Glutamatergic neuron (in vitro differentiated cells): ENCODE measurements at places on chromosomes 12 and 14.

DNA sequence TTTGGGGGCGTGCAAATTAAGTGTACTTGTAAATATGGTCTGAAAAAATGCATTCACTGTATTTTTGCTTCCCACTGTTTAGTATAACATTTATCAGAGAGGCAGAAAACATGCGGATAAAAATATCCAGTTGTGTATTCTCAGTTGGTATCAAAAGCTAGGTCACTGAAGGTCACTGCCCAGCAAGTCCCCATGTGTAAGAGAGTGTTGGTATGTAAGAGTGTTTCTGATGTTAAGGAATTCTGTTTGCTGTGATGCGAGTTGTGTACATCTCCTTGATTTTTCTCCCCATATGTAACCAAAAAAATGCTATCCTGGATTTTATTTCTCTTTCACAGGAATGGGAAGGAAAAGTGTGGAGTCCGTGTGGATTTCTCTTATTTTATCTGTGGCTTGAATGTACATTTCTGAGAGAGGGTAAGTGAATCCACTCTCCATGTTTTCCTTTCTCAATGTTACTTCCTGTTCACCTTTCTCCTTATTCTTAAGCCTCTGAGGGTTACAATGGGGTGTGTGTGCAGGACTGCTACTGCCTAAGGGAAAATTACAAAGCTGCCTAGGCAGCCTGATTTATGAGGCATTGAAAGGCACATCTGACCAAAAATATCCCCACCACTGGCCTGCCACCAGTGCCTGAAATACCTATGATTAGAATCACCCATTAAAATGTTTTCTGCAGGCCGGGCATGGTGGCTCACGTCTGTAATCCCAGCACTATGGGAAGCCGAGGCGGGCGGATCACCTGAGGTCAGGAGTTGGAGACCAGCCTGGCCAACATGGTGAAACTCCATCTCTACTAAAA, 97.9 kb upstream of the USP44 start:
- no peak for DNase-seq

DNA sequence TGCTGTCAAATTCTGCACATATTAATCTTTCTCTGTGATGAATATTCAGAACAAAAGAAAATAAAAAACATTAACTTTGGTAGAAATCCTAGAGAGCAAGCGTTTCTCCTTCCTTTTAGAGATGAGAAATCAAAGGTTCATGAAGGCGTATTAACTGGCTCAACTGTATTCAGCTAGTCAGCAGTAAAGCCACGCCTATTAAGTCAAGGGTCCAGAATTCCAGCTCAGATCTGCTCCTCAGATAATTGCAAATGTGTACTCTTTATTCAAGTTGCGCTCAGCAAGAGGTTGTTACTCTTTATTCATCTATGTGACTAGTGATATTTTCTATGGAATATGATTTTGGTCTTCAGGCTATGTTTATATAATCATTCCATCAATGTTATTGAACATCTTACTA, 13.1 kb upstream of the POC1B start:
- DNase-seq, result no peak

DNA sequence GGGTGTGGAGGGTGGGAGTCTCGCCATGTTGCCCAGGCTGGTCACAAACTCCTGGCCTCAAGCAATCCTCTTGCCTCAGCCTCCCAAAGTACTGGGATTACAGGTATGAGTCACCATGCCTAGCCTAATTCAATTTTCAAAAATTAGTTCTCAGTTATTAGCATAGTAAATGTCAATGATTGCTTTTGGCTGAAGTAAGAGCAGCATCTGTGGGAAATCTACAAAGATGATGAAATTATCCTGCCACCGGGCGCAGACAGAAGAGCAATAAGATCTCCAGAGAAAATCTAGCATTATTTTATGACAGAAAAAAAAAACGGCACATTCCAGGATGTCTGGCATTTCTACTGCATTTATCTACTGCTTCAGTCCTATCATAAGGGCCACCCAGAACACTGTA, 97.9 kb upstream of the DAAM1 start:
- DNase-seq, result no peak

DNA sequence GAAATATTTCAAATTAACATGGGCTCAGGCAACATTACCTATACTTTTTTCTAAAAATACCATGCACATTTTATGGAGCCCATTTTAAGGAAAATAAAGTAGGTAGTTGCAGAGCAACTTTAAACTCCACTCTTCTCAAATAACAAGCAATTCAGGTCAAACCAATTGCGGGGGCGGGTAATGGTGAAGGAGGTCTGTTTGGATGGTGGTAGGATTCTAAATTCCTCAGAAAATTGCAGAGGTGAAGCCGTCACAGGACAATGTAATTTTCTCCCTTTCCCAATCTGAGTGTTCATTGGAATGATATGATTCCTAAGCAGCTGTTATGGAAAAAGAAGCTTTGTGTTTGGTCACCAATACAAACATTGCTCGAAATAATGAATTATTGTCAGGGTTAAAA, 11.6 kb downstream of the PKP2 start:
- no peak for DNase-seq

DNA sequence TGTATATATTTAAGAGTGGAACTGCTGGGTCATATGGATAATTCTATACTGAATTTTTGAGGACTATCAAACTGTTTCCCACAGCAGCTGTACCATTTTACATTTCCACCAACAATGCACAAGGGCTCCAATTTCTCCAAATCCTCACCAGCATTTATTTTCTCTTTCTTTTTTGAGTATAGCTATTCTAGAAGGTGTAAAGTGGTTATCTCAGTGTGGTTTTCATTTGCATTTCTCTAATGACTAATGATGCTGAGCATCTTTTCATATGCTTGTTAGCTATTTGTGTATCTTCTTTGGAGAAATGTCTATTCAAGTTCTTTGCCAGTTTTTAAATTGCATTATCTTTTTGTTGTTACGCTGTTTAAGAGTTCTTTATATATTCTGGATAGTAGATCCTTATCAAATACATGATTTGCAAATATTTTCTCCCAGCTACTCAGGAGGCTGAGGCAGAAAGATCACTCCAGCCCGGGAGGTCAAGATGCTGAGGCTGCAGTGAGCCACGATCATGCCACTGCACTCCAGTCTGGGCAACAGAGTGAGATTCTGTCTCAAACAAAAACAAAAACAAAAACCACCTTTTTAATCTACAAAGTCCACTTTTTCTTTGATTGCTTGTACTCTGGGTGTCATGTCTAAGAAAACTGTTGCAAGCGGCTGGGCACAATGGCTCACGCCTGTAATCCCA, 32.8 kb downstream of the GTF2A1 start:
- DNase-seq, result no peak

- peak; percentile 35 for DNase-seq
Measured at GRCh38 chr12:2834581-2835491, at the start of gene NRIP2. TSS of gene NRIP2 (minus strand) at chr12:2835035. CDS start at chr12:2834983, 52 bp downstream.

- DNase-seq, result no peak
Measured at GRCh38 chr14:50312734-50313054, 570 bp downstream of the DMAC2L start.

DNA sequence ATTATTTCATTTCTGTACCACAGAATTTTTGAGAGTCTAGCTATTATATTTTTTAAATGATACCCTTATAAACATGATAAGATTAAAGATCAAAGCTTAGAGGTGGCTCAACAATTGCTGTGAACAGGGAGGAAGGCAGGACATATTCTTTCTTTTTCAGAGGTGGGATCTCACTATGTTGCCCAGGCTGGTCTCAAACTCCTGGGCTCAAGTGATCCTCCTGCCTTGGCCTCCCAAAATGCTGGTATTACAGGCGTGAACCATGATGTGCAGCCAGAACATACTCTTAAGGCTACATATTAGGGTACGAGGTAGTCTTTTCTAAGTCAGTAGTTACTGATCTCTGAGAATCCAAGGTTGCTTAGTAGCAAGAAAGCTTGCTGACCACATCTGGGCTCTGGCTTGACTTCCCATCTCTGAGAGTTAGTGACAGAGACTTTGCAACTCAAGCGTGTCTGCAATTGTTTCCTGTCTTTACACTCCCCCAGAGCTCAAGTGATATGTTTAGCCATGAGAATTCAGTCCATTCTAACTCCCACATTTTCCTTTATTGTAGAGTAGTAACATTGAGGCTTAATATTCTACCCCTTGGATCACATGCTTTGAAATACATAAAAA, 8.6 kb downstream of the RAB5B start:
- DNase-seq, result no peak

- DNase-seq, result no peak
Measured at GRCh38 chr12:123032736-123033391, 52.4 kb downstream of the ARL6IP4 start.

DNA sequence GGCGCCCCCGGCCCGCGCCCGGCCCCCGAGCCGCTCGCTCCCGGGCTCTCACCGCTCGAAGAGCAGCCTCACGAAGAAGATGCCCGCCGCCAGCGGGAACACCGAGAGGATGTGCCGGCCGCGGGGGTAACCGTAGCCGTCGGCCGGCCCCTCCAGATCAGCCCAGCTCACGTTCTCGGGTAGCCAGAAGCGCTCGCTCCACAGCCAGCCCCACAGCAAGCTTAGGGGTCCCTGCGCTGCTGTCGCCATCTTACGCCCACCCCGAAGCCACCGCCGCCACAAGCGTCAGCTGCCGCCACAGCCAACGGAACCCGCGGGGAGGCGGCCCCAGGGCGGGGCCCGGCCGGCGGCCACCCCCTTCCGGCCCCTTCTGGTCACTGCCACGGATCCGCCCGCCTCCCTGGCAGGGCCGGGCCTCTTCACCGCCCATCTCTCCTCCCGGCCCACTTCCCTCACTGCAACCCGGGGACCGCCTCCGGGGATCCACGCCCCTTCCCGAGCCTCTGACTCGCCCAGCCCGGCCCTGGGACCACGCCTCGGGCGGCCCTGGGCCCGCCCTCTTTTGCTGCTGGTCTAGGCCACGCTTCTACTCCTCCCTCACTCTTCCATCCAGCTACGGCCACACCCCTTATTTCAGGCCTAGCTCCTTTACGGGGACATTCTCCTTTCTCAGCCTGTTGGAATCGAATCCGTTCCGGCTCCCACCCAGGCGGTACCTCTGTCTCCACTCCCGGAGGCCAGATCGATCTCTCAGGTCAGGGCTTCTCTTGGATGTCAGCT, at the start of gene CERS5:
CERS5 (minus strand) TSS at position 321 of the 780 bp plus-strand sequence; CDS start at position 249, 72 bp downstream.
- DNase-seq, result peak; percentile 99

DNA sequence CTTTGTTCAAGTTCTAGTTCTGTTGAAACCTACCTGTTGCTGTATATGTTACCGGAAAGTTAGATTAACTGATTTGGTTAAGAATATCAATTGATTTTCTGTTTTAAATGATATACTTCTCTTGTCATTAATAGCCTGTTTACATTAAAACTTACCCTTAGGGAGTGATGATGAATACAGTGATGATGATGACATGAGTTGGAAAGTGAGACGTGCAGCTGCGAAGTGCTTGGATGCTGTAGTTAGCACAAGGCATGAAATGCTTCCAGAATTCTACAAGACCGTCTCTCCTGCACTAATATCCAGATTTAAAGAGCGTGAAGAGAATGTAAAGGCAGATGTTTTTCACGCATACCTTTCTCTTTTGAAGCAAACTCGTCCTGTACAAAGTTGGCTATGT, 33.0 kb downstream of the CAND1 start:
- DNase-seq, result no peak

- no peak for DNase-seq
Measured at GRCh38 chr14:88535149-88535548, 19.7 kb downstream of the PTPN21 start.

- DNase-seq, result no peak
Measured at GRCh38 chr12:69619050-69619449, 8.3 kb upstream of the LRRC10 start.

DNA sequence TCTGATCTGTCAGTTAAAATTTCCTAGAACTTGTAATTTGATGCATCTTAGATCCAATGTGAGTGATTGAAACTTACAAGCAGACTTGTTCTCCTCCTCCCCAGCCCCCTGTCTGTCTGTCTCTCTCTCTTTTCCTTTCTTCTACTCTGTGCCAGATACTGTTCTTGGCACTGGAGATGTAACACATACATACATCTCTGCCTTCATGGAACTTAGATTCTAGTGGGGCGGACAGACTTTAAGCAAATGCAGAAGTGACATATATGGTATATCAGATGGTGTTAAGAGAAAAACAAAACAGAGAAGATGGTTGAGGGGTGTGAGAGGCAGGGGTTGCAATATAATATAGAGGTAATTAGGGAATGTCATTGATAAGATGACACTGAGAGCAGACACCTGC, 6.6 kb downstream of the CHST11 start:
- no peak for DNase-seq

- no peak for DNase-seq
Measured at GRCh38 chr12:111448266-111448830, 42.6 kb downstream of the SH2B3 start.

- no peak for DNase-seq
Measured at GRCh38 chr12:95484524-95484923, 10.6 kb downstream of the METAP2 start.

DNA sequence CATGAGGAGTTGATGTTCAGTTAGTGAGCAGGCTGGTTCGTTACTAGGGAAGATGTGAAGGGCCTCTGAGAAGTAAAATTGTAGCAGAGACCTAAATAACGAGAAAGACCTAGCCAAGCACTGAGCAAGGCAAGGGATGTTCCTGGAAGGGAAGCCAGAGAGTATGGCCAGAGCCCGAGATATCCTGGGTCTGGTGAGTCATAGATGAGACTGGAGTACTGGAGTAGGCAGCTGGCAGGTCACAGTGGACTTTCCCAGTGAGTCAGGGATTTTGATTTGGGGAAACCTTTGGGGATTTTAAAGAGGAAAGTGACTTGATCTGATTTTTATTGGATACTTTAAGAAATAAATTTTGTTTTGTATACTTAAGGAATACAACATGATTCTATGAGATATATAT, 369.0 kb downstream of the DIO2 start:
- no peak for DNase-seq

- DNase-seq, result no peak
Measured at GRCh38 chr12:92927436-92928281, 1.4 kb downstream of the EEA1 start.

DNA sequence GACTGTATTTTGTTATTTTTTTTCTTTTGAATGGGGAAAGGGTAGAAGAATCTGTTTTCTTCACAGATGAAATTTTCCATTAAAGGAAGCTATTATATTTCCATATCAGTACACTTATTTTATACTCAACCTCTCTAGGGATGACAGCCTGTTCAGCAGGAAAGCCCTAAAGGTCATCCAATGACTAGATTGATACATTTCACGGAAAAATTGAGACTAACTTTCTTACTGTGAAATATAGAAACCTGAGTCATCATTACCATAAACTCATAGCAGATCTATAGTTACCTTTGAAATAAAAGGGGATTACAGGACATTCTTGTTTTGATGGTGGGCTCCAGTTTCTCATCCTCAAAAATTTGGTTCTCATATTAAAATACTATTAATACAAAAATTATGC, 36.1 kb upstream of the PTCSC3 start:
- no peak for DNase-seq

DNA sequence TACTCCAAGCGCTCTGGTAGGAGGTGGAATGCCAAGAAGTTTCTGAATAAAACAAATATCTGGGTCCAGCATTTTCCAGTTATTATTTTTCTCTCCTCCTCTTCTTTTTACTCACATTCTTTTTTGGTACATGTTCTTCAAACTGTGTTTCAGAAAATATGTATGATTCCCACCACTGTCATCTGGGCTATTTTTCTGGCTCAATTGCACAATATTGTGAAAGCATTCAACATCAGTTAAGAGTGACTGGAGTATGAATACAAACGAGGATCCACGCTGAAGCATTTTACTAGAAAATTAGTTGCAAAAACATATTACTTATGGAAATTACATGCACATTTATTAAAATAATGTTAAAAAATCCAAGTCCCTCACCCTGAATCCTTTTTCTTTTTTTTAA, 61.5 kb downstream of the KCNMB4 start:
- no peak for DNase-seq

- DNase-seq, result no peak
Measured at GRCh38 chr14:76235628-76236027, 83.9 kb downstream of the GPATCH2L start.

- peak; percentile 33 for DNase-seq
Measured at GRCh38 chr12:95918194-95918993, 24.0 kb downstream of the CCDC38 start.

- no peak for DNase-seq
Measured at GRCh38 chr12:14880890-14881453, 4.7 kb downstream of the MGP start.
